ENCODE measurements at places on chromosomes 6 and 20.

DNA sequence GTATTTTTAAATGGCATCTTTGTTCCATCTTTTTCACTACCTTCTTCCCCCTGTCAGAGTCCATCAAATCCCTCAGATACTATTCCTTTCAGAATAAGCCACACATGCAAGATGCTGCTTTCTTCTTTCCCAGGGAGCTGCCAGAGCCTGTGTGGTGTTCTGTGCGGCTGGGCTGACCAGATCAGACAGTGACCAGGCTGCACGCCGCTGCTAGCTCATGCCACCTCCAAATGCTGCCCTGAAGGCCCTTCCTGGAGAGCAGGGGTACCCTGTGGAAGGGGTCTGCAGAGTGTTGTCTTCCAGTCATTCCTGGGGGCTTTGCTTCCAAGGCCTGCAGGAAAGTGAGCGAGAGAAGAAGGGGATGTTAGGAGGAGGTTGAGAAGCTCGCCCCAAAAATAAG is 179.1 kb upstream of the SUPT3H start:
- no peak for DNase-seq

DNA sequence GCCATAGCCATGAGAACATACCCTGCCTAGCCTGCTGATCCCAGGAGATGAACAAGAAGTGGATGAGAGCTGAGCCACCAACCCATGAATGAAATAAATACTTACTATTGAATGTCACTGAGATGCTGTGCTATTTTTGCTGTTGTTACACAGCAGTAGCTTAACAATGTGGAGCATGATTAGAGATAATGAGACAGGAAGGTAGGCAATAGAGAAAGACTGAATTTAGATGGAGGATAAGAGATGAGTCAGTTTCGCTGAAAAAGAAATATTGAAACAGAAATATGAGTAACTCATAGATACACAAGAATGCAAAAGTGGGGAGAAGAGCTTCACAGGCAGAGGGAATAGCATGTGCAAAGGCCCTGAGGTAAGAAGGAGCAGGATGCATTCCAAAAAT is 94.9 kb upstream of the TOP1 start:
- no peak for DNase-seq

- no peak for DNase-seq
Measured at GRCh38 chr6:44621846-44622245, 234.3 kb downstream of the CDC5L start.

DNA sequence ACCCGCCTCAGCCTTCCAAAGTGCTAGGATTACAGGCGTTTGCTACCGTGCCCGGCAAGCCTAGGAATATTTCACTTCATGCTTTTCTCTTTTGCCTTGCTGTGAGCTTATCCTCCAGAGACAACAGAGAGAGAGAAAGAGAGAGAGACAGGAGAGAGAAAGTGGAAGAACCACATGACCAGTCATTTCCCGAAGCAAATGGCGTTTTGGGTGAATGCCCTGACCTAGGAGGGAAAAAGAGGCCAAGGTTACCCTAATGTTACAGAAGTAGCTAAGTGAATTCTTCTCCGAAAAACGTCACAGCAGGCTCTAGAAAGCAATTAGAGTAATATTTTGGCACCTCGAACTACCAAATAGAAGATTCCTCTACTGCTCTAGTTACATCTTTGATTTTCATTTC is 9.1 kb downstream of the SGK1 start:
- DNase-seq, result no peak

DNA sequence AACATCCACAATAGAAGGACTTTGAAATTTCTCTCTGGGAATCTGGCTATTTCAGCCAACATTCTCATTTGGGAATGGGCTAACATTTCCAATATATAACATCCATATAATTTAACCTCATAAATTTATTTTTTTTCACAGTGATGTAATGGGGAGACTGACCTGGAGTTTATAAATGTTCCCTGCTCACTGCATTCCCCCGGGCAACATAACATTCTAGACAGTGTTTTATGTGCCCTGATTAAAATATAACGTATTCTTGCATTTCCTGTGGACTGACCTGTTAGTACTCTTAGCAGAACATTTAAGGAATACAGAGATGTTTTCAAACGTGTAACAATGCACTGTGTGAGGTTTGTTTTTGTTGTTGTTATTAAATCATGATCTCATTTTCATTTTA is 20.9 kb downstream of the TSHZ2 start:
- no peak for DNase-seq

Measured in brain pericyte (primary cell).